Endodermal cell (in vitro differentiated cells): ENCODE measurements at places on chromosomes 16 and 17. TPM values are rescaled to one million over a fixed set of nuclear protein-coding genes. Genes with fewer than 3 reads are reported as not detected.
A peak's percentile ranks its signal among the peaks of the same experiment; 100 is the strongest.

PRPF8 gene
- total RNA-seq = 344 and 375 TPM in 2 replicates

GRCh38 chr17:37299257-37299980 lies 76.4 kb upstream of the C17orf78 start:
- H3K36me3 ChIP-seq = no peaks in the 10 kb centered on the region
- peaks cover 8% of the 10 kb centered on the region for H3K4me1 ChIP-seq
- H3K4me3 ChIP-seq = peak overlapping the region; percentile 2
- peak; percentile 61 for DNase-seq

TEX19 gene
- 0.44 to 0.54 TPM (median 0.46 TPM) in 3 replicates for total RNA-seq

DNA sequence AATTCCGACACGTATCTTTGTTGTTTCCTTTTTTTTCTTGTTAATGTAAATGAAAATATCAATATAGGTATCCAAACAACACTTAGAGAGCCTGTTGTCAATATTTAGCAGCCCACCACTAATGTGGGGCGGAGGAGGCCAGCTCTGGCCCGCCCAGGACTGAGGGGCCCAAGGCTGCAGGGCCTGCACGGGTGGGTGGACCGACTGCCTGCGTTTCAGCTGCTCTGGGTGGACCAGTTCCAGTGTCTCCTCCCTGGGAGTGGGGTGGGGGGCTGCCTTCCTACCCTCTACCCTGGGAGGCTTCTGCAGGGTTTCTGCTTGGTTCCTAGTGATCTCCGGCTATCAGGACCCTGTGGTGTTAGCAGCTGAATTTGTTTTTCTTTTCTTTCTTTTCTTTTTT lies 15.9 kb upstream of the ADGRG1 start:
- H3K36me3 ChIP-seq = no peaks in the 10 kb centered on the region
- H3K27ac ChIP-seq = no peak overlapping the region
- DNase-seq = peak; percentile 20
- no peaks in the 10 kb centered on the region for H3K4me1 ChIP-seq
- H3K27me3 ChIP-seq = no peaks in the 10 kb centered on the region

- no peaks in the 10 kb centered on the region for H3K36me3 ChIP-seq
- H3K4me3 ChIP-seq = no peak overlapping the region
- DNase-seq = no peak
- H3K4me1 ChIP-seq = no peaks in the 10 kb centered on the region
Measured at GRCh38 chr17:76812968-76813367, 55.2 kb upstream of the MGAT5B start.

KRT38 gene
- total RNA-seq = not detected in 3 replicates

DNA sequence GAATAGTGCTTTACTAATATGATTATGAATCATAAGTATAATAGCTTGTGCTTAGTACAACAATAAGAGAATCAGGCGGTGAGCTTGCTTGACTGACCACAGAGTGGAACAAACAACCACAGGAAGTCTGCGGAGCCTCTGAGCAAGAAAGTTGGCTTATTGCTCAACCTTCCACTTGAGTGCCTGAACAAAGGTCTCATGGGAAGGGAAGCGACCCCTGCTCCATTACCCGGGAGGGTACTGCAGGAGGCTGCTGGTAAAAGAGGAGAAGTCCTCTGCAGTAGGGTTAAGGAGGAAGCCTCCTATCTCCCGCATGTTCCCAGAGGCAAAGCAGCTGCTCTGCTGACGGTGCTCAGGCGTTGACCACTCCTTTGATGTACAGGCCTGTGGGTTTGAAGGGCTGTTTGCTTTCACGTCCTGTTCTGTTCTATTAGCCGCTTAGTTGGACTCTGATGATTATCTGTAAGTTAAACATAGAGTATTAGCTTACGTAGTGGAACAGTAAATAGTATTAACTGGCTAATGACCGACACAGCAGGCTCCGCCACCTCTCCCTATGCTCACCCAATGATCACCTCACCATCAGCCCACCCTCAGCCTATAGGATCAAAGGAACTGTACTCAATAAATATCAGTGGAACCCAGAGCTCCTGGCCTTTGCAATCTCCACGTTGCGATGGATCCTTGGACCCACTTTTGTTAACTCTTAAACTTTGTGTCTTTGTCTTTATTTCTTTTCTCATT lies 17.5 kb downstream of the ALOX15B start:
- peak; percentile 53 for DNase-seq
- H3K4me3 ChIP-seq = no peak overlapping the region
- no peak overlapping the region for H3K27ac ChIP-seq

- H3K4me1 ChIP-seq = peaks cover 2% of the 10 kb centered on the region
- no peak overlapping the region for H3K27ac ChIP-seq
- H3K4me3 ChIP-seq = no peak overlapping the region
- no peaks in the 10 kb centered on the region for H3K27me3 ChIP-seq
- peaks cover 19% of the 10 kb centered on the region for H3K36me3 ChIP-seq
- DNase-seq = no peak
Measured at GRCh38 chr17:17871913-17872312, 35.1 kb upstream of the SREBF1 start.

DNA sequence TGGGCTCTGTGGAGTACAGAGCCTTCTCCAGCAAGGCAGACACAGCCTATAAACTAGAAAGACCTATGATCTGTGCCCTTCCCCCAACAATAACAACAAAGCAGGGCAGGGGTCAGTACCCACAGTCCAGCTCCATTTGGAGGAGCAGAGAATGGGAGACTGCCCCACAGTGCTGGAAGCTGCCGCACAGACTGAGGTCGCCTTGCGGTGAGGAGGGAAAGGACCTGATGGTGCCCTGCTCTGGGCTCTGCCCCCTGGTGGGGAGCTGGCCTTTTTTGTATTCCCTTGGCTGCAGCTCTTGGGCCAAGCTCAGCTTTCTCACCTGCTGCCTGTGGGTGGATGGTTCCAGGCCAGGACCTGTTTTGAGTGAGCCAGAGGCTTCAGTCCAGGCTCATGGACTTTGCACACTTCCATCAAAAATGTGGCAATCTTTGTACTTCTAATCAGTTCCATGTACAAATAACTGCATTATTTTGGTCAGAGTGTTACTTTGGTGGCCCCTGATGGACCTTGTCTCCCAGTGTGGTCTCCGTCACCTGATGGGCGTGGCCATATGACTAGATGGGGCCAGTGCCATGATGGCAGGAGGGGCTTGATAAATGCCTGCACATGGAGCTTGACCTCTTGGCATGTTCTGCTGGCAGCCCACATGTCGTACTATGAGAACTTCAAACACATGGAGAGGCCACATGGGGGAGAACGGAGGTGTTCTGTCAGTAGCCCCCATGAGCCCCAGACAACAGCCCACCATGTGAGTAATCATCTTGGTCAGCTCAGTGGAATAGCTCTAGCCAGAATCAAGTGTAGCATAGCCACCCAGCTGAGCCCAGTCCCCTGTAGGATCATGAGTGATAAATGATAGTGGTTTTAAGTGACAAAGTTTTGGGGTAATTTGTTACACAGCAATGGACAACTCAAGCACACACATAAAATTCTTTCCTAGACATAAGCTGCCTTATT lies 24.2 kb downstream of the B9D1 start:
- no peak overlapping the region for H3K4me3 ChIP-seq
- H3K27me3 ChIP-seq = no peaks in the 10 kb centered on the region
- DNase-seq = peak; percentile 96
- H3K27ac ChIP-seq = no peak overlapping the region

MNT gene
- total RNA-seq = 25.3 to 44.1 TPM (median 30.0 TPM) in 3 replicates

TBC1D3 gene
- total RNA-seq = not detected in 3 replicates

TNFSF13 gene
- total RNA-seq = 3.0 to 4.6 TPM (median 4.2 TPM) in 3 replicates

RSPRY1 gene
- total RNA-seq = 40.3 to 56.7 TPM (median 47.5 TPM) in 3 replicates

DNA sequence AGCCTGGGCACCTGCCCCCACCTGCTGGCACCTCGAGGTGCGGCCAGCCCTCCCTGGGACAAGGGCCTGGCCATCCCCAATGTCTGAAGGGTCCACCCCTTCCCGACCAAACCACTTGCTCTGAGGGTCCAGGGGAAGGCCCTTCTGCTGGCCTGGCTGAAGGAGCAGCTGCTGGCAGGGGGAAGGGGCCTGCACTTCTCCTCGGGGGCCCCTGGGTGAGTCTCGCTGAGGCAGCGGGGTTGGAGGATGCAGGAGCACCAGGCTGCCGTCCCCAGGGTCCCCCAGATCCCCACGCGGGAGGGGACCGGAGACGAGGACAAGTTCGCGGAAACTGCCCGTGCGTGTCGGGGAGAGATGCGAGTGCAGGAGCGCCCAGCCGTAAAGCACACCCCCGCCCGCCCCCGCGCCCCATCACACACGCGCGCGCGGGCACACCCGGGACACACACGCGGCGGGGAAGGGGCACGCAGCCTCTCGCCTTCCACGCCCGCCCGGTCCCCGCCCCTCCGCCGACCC lies 725 bp upstream of the CACNA1H start:
- peak; percentile 80 for DNase-seq
- H3K27me3 ChIP-seq = no peaks in the 10 kb centered on the region
- H3K27ac ChIP-seq = no peak overlapping the region
- no peaks in the 10 kb centered on the region for H3K36me3 ChIP-seq

ATP6V0D1 gene
- 57.1 and 58.3 TPM in 2 replicates for total RNA-seq

DNA sequence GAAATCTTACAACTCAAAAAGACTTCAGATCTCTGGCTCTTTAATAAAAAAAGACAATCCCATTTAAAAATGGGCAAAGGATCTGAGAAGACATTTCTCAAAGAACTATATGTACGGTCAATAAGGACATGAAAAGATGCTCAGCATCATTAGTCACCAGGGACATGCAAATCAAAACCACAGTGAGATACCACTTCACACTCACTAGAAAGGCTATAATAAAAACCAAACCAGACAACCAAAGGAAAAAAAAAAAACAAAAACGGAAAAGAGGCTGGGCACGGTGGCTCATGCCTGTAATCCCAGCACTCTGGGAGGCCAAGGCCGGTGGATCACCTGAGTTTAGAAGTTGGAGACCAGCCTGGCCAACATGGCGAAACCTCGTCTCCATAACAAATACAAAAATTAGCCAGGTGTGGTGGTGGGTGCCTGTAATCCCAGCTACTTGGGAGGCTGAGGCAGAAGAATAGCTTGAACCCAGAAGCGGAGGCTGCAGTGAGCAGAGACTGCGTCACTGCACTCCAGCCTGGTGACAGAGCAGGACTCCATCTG lies 1.7 kb upstream of the NPIPB7 start:
- H3K36me3 ChIP-seq = peaks cover 2% of the 10 kb centered on the region
- no peaks in the 10 kb centered on the region for H3K27me3 ChIP-seq
- H3K4me1 ChIP-seq = no peaks in the 10 kb centered on the region

GRCh38 chr16:57000271-57001025 lies 11.1 kb downstream of the NLRC5 start:
- peaks cover 10% of the 10 kb centered on the region for H3K27me3 ChIP-seq
- DNase-seq = no peak
- H3K4me3 ChIP-seq = no peak overlapping the region
- H3K27ac ChIP-seq = no peak overlapping the region
- no peaks in the 10 kb centered on the region for H3K4me1 ChIP-seq

- no peak overlapping the region for H3K4me3 ChIP-seq
- peak; percentile 39 for DNase-seq
- H3K36me3 ChIP-seq = no peaks in the 10 kb centered on the region
- no peaks in the 10 kb centered on the region for H3K4me1 ChIP-seq
- H3K27ac ChIP-seq = no peak overlapping the region
Measured at GRCh38 chr17:42406615-42407288, 16.3 kb downstream of the CAVIN1 start.

DNA sequence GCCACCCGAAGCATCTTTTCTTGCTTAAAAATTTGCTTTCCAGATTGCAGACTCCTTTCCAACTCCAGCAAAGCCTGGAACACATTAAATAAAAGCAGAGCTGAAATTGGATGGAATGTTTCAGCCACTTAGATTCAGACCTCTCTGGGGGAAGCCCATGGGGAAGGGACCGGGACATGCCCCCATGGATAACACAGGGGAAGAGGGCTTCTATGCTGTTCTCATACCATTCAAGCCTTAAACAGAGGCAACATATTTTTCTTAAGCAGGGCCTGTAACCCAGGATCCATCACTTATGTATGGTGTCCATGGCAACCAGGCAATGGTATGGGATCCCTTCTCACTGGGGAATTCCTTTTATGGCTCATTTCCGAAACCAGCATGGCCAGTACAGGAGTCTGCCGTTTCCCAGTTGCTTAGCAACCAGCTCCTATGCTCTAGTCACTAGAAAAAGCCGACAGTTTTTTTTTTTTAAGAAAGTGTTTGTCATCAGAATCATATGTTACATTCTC lies 62.0 kb upstream of the MARCHF10 start:
- peak overlapping the region; percentile 99 for H3K27ac ChIP-seq
- DNase-seq = peak; percentile 79
- no peak overlapping the region for H3K4me3 ChIP-seq
- no peaks in the 10 kb centered on the region for H3K36me3 ChIP-seq
- H3K4me1 ChIP-seq = peaks cover 3% of the 10 kb centered on the region

OR1A1 gene
- total RNA-seq = not detected in 3 replicates

DNA sequence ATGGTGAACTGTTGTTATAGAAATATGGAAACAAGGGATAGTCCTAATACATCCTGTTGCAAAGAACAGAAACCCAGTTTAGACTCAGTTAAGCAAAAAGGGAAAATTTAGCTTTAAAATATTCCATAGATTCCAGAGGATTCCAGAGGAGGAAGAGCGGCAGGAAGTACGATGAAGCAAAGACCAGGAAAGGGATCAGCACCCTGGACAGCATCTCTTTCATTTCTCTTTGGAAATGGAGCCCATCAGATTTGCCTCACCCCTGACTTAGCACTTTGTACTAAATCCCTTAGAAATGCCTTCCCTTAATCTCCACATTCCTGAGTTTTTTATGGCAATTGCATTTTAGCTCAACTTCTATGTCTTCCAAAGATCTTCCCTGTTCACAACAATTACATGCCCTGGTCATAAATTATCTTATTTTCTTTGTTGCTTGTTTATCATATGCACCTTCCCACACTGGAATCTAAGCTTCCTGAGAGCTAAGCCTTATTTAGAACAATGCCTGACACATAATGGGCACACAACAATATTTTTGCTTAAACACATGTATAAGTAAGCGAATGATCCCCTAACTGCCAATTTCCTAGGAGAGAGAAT lies 150.0 kb upstream of the RBFOX1 start:
- no peak overlapping the region for H3K4me3 ChIP-seq
- no peaks in the 10 kb centered on the region for H3K4me1 ChIP-seq
- H3K27ac ChIP-seq = no peak overlapping the region
- peak; percentile 78 for DNase-seq

- H3K4me1 ChIP-seq = peaks cover 7% of the 10 kb centered on the region
- no peak overlapping the region for H3K27ac ChIP-seq
Measured at GRCh38 chr16:87842209-87842869, 27.0 kb downstream of the SLC7A5 start.

DNA sequence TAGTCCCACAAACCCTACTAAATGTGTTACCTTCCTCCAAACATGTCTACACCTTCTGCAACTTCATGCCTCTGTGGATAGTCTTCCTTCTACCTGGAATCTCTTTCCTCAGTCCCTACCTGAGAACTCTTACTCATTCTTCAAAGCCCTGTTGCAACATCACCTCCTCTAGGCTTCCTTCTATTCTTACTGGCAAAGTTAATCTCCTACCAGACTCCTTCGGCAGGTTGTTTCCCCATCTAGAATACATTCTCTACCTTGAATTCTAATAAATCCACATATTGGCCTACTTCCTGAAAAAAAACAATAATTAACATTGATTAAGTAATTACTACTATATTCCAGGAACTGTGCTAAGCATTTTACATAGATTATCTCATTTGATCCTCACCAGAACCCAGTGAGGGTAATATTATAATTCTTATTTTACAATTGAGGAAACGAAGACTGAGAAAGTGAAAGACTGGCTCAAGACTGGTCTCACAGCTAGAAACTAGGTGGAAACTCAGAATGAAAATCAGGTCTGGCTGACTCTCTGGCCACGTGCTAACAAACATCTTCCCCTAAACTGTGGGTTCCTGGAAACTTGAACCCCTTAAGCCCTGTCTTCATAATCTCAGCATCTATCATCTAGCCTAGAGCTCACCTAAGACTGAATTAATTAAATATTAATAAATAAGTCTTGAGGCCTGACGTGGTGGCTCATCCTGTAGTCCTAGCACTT lies 4.6 kb upstream of the STAT3 start:
- no peak for DNase-seq
- H3K27me3 ChIP-seq = peaks cover 24% of the 10 kb centered on the region
- H3K27ac ChIP-seq = no peak overlapping the region
- no peak overlapping the region for H3K4me3 ChIP-seq
- H3K36me3 ChIP-seq = no peaks in the 10 kb centered on the region
- H3K4me1 ChIP-seq = no peaks in the 10 kb centered on the region
